Left ventricle myocardium superior (tissue), 1 donor: ENCODE measurements at places on chromosomes 4 and X. TPM values are rescaled to one million over a fixed set of nuclear protein-coding genes. Genes with fewer than 3 reads are reported as not detected.

- DNase-seq = peak; percentile 72
Measured at GRCh38 chrX:7147413-7147977, at the start of gene STS. STS (plus strand) TSS chrX:7147712; CDS start chrX:7253200, 105,488 bp downstream.

DNA sequence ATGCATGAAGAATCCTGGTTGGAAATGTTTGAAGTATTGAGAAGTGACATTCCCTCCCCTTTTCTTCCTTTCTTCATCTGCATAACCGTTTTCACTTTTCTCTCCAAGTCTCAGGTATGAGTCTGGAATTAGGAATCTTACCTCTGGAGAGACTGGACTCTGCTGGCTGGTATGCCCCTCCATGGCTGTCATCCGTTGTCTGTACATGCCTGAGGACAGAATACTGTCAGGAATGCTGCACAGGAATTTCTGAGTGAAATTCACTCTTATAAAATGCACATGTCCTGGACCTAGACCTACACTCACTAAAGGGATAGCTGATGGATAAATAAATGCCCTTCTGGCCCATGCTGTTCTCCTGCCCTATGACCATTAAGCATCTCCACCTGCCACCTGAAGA is 179.5 kb downstream of the MSN start:
- DNase-seq = no peak

- no peak for DNase-seq
Measured at GRCh38 chr4:99654361-99654761, 3.3 kb downstream of the C4orf54 start.

- no peak for DNase-seq
Measured at GRCh38 chr4:2172627-2173231, 69.2 kb downstream of the HAUS3 start.

DNA sequence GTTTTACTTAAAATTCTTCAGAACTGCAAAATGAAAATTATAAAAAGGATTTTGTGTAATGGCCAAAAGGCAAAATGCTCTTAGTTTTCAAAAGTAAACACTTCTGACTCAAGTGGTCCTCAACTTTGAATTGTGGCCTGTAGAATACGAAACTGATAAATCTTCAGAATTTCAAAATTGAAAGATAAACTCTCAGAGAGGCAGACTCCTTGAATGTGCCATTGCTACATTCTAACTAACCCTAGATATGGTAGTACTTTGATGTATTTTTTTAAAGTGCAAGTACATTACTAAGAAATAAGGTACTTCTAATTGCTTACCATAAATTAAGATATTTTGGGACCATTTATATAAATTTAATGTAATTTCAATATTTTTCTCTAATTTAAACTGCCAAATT is 44.4 kb downstream of the TNIP3 start:
- no peak for DNase-seq

GRCh38 chrX:76279007-76279406 is 106.1 kb downstream of the PBDC1 start:
- no peak for DNase-seq

- no peak for DNase-seq
Measured at GRCh38 chr4:76024065-76024464, 768 bp upstream of the CXCL10 start.

- DNase-seq = no peak
Measured at GRCh38 chrX:34859191-34859590, 83.4 kb upstream of the FAM47B start.

GRCh38 chr4:146098397-146098796 is 77.1 kb upstream of the LSM6 start:
- DNase-seq = no peak

GRCh38 chrX:69555481-69556041 is 51.4 kb downstream of the NALF2 start:
- DNase-seq = no peak

DNA sequence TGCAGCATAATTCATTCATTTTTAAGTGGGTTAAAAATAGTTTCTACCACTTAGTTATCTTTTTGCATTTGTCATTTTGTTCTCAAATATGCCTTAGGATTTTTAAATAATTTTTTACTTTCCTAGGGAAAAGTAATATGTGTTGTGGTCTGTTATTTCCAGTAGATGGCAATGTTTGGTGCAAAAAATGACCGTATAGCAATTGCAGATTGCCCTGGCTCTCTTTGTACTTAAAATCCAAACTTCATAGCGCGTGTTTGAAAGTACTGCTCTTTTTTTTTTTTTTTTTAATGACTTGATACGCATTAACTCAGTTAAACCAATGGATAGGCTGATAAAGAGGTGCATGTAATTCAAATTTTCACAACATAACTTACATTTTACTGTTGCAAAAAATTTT is 74.4 kb upstream of the RBMX start:
- DNase-seq = no peak

GRCh38 chrX:109187473-109188168 is 294.3 kb downstream of the GUCY2F start:
- no peak for DNase-seq

DNA sequence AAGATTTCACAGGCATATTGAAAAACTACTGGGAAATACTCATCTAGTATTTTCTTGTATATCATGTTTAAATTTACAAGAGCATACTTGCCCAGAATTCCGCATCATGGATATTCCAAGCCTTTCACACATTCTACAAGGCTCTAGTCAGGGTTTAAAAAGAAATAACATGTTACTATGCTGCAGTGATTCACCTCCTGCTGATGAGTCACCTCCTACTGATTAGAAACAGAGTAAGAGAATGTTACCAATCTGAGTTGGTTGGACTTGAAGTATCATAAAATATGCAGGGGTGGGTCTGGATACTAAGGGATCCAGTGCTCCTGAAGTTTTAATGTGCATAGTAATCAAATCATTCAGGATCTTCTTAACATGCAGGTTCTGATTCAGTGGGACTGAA is 192.0 kb upstream of the ANK2 start:
- DNase-seq = no peak

DNA sequence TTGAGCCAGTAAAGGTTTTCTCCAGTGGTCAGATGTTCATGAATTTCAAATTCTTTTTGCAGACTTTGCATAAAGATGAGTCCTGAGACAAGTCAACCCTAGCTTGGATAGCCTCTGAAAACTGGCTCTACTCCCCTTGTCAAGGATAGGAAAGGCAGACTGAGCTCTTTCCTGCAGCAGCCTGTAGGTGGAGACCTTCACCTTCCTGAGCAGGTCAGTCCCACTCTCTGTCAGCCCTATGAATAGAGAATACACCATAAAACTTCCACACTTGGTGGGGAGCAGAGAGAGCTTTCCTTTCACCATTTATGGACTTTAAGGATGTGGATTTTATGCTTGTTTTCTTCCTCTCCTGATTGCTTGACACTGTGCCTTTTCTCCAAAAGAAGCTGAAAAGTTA is 41.9 kb downstream of the PCDH19 start:
- DNase-seq = no peak

DNA sequence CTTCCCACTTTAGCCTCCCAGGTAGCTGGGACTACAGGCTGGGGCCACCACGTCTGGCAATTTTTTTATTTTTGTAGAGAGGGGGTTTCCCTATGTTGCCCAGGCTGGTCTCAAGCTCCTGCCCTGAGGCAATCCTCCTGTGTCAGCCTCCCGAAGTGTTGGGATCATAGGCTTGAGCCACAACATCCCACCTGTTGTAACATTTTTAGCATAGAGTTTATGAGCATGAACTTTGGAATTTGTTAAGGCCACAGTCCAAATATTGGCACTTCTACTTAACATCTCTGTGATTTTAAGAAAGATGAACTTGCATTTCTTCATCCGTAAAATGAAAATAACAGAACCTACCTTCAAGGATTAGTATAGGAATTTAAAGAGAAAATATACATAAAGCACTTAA is 445.6 kb downstream of the IQCM start:
- no peak for DNase-seq

DNA sequence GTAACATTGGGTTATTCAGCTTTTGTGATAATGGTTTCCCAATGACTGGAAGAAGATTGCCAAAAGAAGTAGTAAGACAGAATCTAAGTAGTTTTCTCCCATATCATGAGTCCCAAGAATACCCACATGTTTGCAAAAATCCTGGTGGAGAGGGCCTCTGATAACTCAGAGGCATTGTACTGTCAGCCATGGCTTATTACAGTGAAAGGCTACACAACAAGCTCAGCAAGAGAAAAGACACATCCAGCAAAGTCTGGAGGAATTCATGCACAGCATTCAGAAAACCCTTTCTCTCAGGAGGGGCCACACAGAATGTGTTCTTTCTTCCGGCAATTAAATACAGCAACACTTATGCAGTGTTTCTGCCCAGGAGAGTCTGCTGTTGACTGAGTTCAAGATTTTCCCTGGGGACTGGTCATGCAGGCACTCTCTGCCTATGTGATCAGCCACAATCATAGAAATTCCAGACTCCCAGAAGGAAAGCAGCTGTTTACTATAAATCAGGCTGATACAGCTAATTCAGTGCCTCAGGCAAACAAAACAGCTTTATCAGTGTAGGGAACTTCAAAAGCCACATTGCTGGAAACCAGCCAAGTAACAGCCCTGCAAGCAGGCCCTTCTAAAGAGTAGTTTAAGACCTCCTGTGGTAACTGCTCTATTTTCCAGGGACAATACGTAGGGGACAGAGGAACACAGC is 937.1 kb downstream of the CCSER1 start:
- no peak for DNase-seq

DNA sequence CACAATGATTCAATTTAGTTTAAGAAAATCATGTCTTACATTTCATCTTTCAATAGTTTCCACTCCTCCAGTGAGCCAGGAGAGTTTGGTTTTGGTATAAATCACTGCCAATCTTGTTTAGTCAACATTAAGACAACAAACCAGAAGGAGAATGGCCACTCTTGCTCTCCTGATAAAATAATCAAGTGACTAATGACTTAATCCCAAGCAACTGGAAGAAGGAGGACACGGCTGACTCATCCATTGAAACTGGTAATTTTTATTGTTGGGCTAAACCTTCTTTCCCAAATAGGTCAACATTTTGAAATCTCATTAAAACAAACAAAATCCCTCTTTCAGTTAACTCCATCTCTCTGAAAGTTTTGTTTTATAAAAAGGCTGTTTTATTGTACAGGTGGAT is 230.2 kb downstream of the CLCN4 start:
- no peak for DNase-seq

DNA sequence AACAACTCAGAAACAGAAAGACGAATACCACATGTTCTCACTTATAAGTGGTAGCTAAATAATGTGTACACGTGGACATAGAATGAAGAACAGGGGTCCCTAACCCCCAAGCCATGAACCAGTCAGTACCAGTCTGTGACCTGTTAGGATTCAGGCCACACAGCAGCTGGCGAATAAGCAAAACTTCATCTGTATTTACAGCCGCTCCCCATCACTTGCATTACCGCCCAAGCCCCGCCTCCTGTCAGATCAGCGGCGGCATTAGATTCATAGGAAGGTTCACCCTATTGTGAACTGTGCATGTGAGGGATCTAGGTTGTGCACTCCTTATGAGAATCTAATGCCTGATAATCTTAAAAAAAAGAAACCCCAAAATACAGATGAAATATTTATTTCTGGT is 1128.7 kb downstream of the NLGN4X start:
- DNase-seq = no peak

DNA sequence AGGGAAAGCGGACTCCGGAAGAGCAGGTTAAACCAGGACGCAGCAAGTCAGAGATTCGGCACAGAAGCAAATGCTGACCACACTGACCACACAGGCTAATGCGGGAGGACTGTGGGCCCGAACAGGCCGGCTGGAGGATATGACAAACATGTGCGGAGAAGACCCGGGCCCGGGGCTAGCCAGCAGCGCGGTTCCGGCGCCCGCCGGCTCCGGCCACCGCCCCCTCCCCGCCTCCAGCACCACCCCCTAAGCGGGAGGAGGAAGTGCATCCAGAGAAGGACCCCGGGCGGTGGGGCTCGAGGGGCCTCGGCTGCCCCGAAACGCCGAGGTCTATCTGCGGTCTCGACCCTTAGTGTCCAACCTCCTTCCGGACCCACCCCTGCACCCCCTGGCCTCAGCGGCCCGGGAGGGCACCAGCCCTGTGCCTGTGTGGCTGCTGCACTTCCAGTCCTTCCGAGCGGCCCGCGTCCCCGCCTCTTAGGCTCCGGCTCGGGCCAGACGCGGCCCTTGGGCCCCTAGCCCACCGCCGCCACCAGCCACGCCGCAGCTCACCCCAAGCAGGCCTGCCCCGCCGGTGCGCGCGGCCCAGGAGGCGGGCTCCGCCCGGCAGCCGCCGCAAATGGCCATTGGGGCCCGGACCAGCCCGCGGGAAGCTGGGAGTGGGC is 2.1 kb downstream of the ELOVL6 start:
- peak; percentile 70 for DNase-seq

EVC gene
- 6.3 TPM for total RNA-seq

TBC1D1 gene
- 118 TPM for total RNA-seq

GAGE12E gene
- not detected for total RNA-seq

CCNG2 gene
- 10.3 TPM for total RNA-seq

GPR50 gene
- total RNA-seq = not detected

NDUFC1 gene
- 246 TPM for total RNA-seq

STARD8 gene
- 10.5 TPM for total RNA-seq

ZFP42 gene
- total RNA-seq = not detected

FAM9B gene
- not detected for total RNA-seq
